ENCODE measurements at places on chromosomes 7 and 10.

DNA sequence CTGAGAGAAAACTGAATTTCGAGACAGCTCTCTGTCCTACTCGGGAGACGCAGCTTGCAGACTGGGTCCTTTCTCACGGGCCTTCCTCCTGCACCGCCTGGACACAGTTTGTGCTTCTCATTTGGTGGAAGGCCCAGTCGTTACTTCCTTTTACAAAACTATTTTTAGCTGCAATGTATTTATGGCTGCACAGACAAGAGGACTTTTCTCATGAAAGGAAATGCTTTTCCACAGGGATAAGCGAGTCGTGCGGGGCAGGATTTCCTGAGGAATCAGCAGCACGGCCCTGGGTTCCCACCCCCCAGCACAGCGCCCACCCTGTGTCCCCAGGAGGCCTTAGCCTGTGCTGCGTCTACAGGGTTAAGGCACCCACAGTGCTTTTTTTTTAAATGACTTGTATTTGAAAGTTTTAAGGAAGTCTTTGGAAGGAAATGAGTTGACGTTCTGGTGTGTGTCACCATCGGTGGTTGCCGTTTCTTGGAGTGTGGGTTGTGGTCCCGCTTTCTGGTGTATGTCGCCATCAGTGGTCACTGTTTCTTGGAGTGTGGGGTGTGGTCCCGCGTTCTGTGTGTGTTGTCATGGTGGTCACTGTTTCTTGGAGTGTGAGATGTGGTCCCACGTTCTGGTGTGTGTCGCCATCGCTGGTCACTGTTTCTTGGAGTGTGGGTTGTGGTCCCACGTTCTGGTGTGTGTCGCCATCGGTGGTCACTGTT, 50.9 kb downstream of the INPP5A start:
- no peak overlapping the region for H3K4me3 ChIP-seq
- no peaks in the 10 kb centered on the region for H3K36me3 ChIP-seq
- no peaks in the 10 kb centered on the region for H3K27me3 ChIP-seq
- DNase-seq: no peak
- H3K4me1 ChIP-seq: 0 out of 2 replicates have a peak, but pooled peaks cover 1% of the 10 kb centered on the region

- no peaks in the 10 kb centered on the region for H3K4me1 ChIP-seq
- H3K36me3 ChIP-seq: no peaks in the 10 kb centered on the region
- no peak overlapping the region for H3K4me3 ChIP-seq
- H3K27me3 ChIP-seq: no peaks in the 10 kb centered on the region
- DNase-seq: no peak
Observed at GRCh38 chr10:124864421-124865193, 63.0 kb downstream of the ABRAXAS2 start.

DNA sequence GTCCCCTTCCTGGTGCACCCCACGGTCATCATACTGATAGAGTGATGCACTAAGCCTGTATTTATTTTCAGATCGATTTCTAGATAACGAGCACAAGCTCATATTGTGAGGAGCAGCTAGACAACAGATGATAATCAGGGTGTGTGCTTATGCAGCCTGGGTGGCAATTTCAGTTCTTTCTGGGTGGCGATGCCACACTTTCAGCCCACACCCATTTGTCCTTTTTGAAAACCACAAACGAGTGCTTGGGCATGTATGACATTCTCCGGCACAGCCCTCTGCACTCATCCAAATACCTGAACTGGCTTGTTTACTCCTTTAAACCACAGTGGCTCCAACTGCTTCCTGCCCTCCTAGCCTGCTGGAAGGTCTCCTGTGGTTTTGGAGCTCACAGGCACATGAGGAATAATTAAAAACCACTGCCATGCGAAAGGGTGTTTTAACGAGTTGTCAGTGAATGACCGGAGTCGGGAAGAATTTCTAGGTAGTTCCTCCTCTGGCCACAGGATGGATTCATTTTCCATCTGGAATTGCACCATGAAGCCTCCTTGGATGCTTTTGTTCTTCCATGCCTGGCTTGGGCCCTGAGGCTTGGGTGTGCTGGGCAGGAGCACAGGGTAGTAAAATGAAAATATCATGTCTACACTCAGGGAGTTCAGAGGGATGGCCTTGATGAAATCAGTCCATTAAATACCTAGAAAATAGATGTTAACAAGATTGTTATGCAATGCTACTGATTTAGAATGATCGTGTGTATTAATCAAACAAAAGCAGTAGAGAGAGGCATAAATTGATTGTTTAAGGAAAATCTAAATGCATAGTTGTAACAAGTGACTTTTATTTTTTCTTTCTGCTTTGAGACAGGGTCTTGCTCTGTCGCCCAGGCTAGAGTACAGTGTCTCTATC, 52.4 kb upstream of the ITGB1 start:
- no peaks in the 10 kb centered on the region for H3K4me1 ChIP-seq
- H3K36me3 ChIP-seq: no peaks in the 10 kb centered on the region
- DNase-seq: peak; percentile 45
- H3K4me3 ChIP-seq: no peak overlapping the region
- no peak overlapping the region for H3K27ac ChIP-seq
- no peaks in the 10 kb centered on the region for H3K27me3 ChIP-seq

- no peak overlapping the region for H3K4me3 ChIP-seq
- no peaks in the 10 kb centered on the region for H3K27me3 ChIP-seq
- no peak for DNase-seq
- no peaks in the 10 kb centered on the region for H3K36me3 ChIP-seq
- no peaks in the 10 kb centered on the region for H3K4me1 ChIP-seq
Observed at GRCh38 chr7:142616121-142616643, 133.1 kb upstream of the PRSS1 start.

DNA sequence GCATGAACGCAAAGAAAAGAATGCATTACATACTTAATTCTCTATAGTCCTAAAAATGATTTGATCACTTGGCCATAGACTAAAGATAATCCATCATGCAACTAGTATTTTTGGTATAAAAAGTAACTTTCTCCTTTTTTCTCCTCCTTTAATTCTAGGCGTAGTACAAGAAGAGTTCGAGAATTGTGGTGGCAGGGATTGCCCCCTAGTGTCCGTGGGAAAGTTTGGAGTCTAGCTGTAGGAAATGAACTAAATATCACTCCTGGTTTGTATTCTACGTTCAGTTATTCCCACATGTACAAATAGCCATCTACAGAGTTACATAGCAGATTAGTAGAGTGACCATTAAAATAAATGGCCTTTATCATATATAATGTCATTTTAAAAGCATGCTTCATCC, 45.5 kb upstream of the HELLS start:
- H3K4me1 ChIP-seq: no peaks in the 10 kb centered on the region
- H3K27me3 ChIP-seq: no peaks in the 10 kb centered on the region
- no peak overlapping the region for H3K4me3 ChIP-seq
- no peak overlapping the region for H3K27ac ChIP-seq

GRCh38 chr7:120843109-120843508, 14.8 kb downstream of the TSPAN12 start:
- no peak for DNase-seq
- H3K4me3 ChIP-seq: no peak overlapping the region
- no peaks in the 10 kb centered on the region for H3K4me1 ChIP-seq
- no peaks in the 10 kb centered on the region for H3K36me3 ChIP-seq

DNA sequence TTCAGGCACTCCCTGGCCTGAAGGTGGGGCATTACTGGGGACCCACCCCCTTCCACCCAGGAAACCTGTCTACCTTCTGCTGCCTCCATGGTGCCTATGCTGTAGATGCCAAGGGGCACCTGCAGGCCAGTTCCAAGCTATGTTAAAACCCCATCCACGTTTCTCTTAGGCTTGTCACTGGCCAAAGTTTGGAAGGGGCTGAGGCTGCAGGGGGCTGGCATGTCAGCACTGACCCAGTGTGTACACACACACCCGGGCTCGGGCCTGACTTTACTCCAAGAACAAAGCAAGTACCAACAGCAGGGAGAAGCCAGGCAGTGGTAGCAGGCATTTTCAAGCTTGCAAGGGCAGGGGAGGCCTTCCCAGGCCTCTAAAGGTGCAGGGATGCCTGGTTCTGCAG, 53.8 kb upstream of the PCDH15 start:
- H3K27ac ChIP-seq: no peak overlapping the region
- no peak overlapping the region for H3K4me3 ChIP-seq
- no peaks in the 10 kb centered on the region for H3K4me1 ChIP-seq
- H3K27me3 ChIP-seq: no peaks in the 10 kb centered on the region
- no peak for DNase-seq

DNA sequence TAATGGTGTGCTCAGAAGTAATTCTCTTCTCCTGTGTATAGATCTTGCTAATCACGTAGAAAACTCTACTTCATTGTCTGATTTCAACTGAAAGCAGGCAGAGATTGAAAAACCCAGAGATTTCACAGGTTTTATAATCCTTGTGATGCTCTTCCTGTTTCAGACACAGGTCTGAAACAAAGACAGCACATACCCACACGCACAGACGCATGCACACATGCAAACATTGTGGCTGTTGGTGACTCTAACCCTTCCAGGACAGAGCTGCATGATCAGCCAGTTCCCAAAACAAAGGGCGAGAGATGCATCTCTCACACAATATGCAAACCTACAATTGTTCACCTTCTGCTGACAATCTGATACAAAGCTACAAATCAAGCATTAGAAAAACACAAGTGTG, 11.1 kb upstream of the TFEC start:
- H3K27me3 ChIP-seq: no peaks in the 10 kb centered on the region

- H3K4me1 ChIP-seq: no peaks in the 10 kb centered on the region
- H3K27me3 ChIP-seq: no peaks in the 10 kb centered on the region
- H3K4me3 ChIP-seq: no peak overlapping the region
- no peaks in the 10 kb centered on the region for H3K36me3 ChIP-seq
- no peak for DNase-seq
Observed at GRCh38 chr10:71124921-71125748, 87.2 kb upstream of the UNC5B start.

- DNase-seq: peak; percentile 41
- H3K4me3 ChIP-seq: no peak overlapping the region
- H3K4me1 ChIP-seq: no peaks in the 10 kb centered on the region
- H3K27me3 ChIP-seq: no peaks in the 10 kb centered on the region
- H3K27ac ChIP-seq: no peak overlapping the region
- H3K36me3 ChIP-seq: no peaks in the 10 kb centered on the region
Observed at GRCh38 chr10:76984559-76985443, 652.8 kb downstream of the KCNMA1 start.

- no peak overlapping the region for H3K27ac ChIP-seq
- H3K27me3 ChIP-seq: peaks cover 29% of the 10 kb centered on the region
- H3K36me3 ChIP-seq: no peaks in the 10 kb centered on the region
Observed at GRCh38 chr7:24283554-24283896, 465 bp upstream of the NPY start.

DNA sequence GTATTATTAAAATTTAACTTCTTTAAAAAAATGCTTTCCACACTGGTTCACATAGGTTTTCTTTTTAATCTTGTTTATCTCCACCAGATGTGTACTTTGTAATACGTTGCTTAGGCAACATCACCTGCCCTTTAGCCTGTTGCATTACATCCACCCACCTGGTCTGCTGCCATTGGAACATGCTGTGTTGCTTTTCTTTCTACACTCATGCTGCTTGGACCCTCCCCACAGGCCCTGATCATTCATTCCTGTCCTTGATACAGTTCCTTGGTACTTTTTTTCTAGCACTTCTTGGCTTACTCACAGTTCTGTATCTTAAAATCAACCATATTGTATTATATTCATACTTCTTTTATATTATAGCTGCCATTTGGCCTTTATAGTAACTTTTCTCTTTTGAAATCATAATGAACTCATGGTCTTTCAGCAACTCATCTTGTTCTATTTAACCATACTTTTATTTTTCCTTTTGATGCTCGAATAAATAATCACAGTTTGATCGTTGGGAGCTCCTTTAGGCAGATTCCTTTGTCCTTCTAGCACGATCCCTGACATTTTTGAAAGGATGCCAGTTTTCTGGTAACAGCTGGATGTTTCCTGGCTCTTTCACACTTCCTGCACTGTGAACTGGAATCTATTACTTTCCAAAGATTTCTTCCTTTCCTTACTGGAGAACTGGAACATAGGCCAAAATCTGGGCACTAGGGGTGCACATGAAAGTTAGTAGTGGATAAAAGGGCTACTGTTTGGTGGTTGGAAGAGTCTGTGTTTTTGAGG, 125.1 kb downstream of the CDK14 start:
- H3K4me1 ChIP-seq: peaks cover 1% of the 10 kb centered on the region
- no peaks in the 10 kb centered on the region for H3K36me3 ChIP-seq
- H3K27ac ChIP-seq: no peak overlapping the region
- no peaks in the 10 kb centered on the region for H3K27me3 ChIP-seq

DNA sequence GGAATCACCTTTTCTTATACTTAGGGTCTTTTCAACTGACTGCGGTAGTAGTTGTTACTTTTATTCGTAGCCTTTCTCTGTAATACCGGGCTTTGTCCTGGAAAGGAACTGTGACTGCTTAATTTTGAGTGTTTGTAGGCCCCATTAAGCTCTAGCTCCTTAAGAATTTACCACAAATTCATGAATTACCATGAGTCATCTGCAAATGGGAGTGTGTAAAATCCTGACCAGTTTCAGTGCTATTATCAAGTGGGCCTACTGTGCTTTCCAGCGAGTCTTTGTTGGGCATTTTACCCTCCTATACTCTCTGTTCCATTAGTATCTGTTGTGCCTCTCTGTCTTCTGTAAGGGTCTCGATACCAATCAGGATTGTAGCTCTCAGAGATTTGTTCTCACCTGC, 49.7 kb downstream of the ZMYND11 start:
- no peak overlapping the region for H3K4me3 ChIP-seq
- H3K27ac ChIP-seq: no peak overlapping the region
- H3K27me3 ChIP-seq: no peaks in the 10 kb centered on the region
- H3K4me1 ChIP-seq: no peaks in the 10 kb centered on the region

- H3K4me1 ChIP-seq: no peaks in the 10 kb centered on the region
- H3K36me3 ChIP-seq: no peaks in the 10 kb centered on the region
- no peak overlapping the region for H3K27ac ChIP-seq
- no peaks in the 10 kb centered on the region for H3K27me3 ChIP-seq
- no peak overlapping the region for H3K4me3 ChIP-seq
- DNase-seq: no peak
Observed at GRCh38 chr7:107450970-107451369, 18.9 kb upstream of the GPR22 start.

DNA sequence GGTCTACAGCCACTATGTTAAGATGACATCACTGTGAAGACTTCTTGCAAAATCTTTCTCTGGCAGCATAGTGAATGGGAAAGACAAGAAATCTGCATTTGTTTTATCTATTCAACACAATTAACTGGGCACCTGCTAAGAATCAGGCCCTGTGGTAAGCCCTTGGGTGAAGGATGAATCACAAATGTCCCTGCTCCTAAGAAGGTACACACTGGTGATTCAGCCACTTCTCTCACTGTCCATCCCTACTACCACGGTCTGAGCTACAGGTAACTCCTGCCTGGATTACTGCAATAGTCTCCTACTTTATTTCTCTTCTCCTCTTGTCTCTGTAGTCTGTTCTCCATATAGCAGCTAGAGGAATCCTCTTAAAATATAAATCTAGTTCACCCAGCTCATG, 116.1 kb downstream of the HIBADH start:
- no peak overlapping the region for H3K4me3 ChIP-seq
- no peak overlapping the region for H3K27ac ChIP-seq
- no peaks in the 10 kb centered on the region for H3K36me3 ChIP-seq
- no peak for DNase-seq
- H3K27me3 ChIP-seq: no peaks in the 10 kb centered on the region

GRCh38 chr7:4882169-4883032, 1.1 kb downstream of the RADIL start:
- H3K27ac ChIP-seq: no peak overlapping the region
- H3K36me3 ChIP-seq: no peaks in the 10 kb centered on the region
- no peaks in the 10 kb centered on the region for H3K27me3 ChIP-seq
- H3K4me1 ChIP-seq: no peaks in the 10 kb centered on the region

Data from iPS DF 6.9 (cell line).